Nucleus accumbens (tissue), 56 donors: ENCODE measurements at places on chromosomes 5 and 9.

DNA sequence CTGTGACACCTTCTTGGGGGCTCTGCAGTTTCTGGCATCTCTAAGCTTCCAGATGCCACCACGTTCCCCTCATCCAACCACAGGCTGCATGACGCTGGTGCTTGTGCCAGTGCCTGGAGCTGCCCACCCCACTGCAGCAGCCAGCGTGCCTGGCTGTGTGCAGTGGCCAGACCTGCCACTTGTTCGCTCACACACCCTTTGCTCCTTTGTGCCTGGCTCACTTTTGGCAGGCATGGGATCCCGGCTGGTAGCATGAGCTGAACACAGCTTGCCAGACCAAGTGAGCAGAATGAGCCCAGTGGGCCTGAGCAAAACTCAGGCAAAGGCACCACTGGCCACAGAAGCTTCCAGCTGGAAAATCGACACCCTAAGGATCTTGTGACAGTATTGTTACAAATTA is 562.9 kb upstream of the ACO1 start:
- DNase-seq = no peak

GRCh38 chr9:135265931-135266330 is 178.5 kb downstream of the OLFM1 start:
- DNase-seq = no peak

DNA sequence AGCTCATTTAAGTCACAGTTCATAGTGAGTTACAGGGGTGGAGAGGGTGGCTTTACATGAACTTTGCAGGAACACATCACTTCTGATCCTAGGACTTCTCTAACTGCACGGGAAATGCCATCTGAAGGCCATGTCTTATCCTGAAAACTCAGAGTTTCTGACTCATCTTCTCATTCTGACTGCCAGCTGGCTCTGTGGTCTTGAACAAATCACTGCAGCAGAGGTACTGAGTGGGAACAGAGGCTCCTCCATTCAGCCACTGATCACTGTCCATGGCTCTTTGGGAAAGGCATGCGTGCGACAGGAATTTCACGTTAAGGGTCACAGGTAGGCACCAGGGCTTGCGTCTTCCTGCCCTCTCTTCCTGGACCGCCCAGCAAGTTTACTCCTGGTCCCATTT is 114.6 kb upstream of the LRRTM2 start:
- DNase-seq = no peak

DNA sequence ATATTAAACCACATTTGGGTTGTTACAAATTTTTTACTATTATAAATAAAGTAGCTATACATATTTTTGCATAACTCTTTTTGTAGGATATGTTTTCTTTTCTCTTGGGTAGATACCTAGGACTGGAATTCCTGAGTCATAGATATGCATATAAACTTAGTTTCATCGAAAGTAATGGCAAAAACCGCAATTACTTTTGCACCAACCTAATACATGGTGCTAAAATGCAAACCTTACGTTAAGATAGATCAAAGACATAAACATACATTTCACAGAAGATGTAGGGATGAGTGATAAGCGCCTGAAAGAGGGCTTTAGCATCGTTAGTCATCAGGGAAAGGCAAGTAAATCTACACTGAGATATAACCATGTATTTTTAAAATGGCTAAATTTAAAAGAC is 178.4 kb upstream of the EFNA5 start:
- DNase-seq = no peak

GRCh38 chr5:126864042-126864688 is 87.2 kb downstream of the LMNB1 start:
- no peak for DNase-seq

DNA sequence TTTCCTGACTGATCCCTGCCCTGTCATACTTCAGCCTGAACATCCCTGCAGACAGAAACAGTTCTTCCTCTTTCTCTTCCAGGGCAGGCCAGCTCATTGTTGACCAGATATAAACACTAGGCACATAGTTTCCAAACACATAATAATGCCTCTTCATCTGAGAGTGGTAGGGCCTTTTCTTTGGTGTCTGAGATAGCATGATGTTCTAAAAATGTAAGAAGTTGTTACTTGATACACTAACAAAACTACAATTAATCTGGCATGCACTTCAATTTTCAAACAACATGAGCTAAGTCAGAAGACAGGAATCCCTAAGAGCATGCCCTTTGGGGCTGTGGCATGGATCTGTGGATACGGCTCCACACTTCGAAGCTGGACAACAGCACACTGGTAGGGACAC is 246.6 kb downstream of the SPOCK1 start:
- no peak for DNase-seq

DNA sequence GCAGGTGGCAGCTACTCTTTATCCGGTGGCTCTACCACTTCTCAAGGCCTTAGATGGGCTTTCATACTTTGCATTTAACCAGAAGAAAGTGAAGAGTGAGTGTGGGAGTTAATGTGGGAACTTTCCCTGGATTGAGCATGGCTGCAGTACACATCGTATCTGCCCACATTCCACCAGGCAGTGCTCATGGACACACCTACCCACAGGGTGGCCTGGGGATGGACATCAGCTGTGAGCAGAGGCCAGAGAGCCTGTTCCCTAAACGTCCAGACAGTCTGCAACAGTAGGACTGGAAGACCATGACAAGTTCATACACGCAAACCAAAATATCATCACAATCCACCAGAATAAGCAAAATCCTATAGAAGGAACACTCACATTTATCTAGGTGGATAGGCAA is 213.8 kb downstream of the IRX1 start:
- DNase-seq = no peak

GRCh38 chr9:124657516-124657915 is 113.6 kb downstream of the NR6A1 start:
- DNase-seq = no peak

DNA sequence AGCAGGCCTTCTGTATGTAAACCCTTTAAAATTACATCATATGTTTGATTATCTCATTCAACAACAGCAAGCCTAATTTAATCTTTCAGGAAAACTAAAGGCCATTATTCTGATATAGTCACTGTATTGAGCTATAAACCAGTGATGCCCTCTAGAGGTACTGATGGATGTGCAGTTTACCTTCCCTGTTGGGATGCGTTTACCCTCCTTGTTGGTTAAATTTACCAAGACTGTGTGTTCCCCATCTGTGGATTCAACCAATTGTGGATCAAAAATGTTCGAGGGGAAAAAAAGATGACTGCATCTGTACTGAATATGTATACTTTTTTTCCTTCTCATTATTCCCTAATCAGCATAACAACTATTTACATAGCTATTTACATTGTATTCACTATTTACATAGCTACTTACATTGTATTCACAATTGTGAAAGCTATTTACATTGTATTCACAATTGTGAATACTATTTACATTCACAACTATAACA is 3.7 kb upstream of the BAAT start:
- no peak for DNase-seq

DNA sequence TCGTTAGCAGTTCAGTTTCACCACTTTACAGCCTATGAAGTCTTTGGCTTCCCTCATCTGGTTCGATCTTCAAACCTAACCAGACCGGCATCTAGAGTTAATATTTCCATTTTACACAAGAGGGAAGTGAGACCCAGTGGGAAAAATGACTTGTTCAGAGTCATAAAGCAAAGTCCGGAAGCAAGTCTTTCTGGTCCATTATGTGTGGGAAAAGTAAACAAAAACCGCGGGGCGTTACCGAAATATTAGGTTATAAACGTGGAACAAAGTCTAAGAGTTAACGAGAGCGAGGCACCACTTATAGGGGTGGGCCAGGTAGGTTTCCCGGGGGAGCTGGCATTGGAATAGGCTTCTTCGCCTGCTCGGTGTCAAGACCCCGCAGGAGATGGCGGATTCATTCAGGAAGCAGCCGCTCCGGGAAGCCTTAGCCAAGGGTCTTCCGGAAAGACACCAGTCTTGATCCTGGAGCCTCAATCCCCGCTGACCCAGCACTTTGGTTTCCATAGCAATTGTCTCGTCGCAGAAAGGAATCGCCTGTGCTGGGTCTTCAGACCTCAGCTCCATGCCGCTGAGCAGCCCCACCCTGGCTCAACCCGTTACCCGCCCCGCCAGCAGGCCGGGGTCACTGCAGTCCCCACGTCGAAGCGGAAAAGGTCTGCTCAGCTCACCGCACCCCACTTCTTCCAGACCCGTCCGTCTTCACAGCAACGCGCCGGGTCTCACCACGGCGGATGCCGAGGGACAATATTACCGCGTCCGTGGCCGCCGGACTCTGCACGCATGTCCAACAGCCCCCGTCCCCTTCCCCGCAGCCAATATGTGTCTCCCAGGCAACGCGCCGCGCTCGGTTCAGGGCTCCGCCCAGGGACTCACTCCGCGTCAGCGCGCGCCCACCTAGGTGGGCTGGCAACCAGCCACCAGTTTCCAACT is at the start of gene C5orf52:
TSS of gene C5orf52 (plus strand) at position 872 of the 930 bp plus-strand sequence. CDS start 82 bp downstream, outside the sequence.
- no peak for DNase-seq

- no peak for DNase-seq
These were observed 290.9 kb upstream of the ANKRD55 start for GRCh38 chr5:56523790-56524575.

- DNase-seq = no peak
These were observed 10.7 kb downstream of the IQGAP2 start for GRCh38 chr5:76413746-76414145.
